MM.1S (cell line): ENCODE measurements at places on chromosomes 1 and 21.
A peak's percentile ranks its signal among the peaks of the same experiment; 100 is the strongest.

DNA sequence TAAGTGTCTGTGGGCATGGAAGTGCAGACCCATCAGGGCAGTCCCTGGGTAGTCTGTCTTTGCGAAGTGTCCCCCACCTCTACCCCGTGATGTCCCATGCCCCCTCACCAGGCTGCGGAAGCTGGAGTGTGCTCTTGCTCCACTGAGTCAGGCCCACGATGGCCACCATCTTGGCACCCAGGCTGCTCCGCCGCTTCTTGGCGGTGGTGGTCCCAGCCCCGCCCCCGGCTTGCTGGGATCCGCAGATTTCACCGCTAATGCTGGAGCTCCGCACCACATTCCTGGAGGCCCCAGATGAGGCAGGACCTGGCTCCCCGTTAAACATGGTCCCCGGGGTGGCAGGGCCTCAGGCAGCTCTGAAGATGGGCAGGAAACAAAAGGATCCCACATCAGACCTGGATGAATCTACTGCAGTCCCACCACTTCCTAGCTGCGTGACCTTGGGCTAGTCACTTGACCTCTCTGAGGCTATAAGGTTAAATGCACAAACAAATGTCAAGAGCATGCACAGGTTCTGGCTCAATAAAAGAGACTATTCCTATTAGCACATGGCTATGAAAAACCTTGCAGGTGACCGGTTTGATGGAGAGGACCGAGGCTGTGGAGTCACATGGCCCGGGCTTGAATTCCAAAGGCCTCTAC lies 23.8 kb downstream of the RIMS3 start:
- no peak for DNase-seq

DNA sequence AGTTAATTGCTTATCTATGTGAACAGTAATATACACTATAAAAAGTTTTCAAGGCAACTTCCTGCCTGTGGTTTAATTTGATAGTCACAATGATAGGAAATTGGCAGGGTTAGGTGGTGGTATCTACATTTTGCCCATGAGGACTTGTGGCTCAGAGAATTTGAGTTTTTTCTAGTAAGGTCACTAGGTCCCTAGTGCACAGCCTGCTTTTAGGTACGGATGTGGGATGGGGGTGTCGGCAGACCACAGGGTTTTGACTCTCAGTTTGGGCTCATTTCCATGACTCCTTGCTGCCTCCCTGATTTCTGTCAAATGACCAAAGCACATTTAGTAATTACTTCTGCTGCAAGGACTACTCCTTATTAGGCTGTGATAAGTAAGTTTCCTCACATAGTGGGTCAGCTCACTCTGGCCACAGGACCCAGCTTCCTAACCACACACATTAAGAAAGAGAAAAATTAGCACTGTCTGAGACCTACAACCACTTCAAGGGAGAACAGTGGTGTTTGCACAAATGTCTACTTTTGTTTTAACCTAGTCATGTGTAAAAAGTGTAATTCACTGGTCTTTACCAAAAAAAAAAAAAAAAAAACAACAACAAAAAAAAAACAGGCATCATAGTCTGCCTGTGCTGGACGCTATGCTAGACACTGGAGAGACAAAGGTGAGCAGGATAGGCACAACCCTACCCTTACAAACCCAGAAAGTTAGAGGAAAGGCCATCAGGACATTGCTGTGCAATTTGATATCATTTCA lies 43.7 kb downstream of the MRPL39 start:
- DNase-seq = no peak

- DNase-seq = no peak
Observed at GRCh38 chr1:51063121-51063520, 38.9 kb upstream of the C1orf185 start.

DNA sequence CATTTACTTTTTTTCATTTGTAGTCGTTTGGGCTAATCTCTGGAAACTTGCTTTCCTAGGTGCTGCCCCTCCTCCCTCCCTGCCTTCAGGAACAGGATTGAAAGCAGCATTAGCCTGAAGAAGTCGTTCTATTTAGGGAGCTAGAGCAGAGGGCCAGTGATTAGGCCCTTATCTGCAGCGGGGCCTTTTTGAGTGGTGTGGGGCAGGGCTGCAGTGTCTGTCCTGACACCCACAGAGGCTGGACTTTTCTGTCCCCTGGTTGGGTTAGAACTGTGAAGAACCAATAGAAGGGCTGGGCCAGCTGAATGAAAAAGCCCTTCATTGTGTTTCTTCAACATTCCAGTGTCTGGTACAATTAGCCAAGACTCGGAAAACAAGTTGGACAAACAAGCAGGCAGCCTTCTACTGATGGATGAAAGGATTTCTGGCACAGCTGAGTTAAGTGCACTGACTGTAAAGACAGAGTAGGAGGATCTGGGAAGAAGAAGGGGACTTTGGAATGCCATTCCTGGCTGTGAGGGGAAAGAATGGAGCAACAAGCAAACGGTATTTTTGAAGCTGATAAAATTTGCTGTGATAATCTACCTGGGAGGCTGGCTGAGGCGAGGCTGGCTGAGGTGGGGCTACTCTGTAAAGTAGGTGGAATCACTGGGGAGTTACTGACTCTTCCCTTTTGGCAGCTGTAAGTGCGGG lies 9.7 kb downstream of the MACF1 start:
- no peak for DNase-seq

DNA sequence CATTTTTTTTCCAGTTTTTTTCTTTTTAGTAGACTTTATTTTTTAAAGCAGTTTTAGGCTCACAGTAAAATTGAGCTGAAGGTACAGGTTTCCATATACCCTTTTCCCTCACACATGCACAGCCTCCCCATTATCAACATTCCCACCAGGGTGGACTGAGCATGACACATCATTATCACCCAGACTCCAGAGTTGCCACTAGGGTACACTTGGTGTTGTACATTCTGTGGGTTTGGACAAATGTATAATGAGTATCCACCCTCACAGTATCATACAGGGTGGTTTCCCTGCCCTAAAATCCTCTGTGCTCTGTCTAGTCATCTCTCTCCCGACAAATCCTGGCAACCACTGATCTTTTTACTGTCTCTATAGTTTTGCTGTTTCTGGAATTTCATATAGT lies 3.0 kb upstream of the AIM2 start:
- no peak for DNase-seq

DNA sequence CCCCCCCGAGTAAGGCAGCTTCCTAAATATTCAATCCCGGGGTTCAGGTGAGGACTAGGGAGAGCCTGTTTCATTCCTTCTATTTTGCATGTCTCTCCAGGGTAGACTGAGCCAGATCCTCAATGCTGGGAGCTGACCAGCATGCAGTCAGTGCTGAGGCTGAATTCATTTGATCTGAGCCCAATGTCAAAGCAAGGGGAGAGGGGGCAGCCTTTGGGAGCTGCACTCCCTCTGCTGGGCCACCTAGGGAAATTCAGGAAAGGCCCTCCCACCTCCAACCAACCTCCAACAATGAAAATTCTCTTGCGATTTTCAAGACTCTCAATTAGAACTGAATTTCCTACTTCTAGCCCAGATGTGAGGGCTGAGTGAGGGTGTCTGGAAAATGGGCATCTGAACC lies 371.2 kb downstream of the NPHP4 start:
- no peak for DNase-seq

DNA sequence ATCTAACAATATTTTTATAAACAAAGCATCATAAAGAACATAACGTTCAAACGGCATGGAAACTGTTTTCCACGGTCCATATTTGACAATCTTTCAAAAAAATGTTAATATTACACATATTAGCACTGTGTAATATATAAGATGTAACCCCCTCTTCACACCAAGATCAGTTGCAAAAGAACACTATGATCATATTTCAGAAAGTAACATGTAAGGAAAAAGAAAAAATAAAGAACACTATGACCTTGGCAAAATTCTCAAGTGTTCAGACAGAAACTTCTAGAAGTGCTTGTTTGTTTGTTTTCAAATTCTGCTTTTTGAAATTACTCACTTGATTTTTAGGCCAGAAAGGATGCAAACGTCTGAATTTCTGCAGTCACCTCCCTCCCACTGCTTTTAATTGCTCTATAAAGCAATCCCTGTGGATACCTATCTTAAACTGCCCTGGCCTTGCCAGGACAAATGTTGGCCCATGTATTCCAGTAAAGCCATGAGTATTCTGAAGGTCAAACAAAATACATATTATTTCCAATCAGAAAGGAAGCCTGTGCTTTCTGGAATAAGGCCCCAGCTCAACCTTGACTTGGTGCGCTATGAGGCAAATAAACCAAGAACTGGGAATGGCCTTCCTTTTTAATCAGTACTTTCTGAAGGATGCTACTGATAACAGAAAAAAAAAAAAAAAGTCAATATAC lies 68.6 kb downstream of the TGFBR3 start:
- DNase-seq = no peak

DNA sequence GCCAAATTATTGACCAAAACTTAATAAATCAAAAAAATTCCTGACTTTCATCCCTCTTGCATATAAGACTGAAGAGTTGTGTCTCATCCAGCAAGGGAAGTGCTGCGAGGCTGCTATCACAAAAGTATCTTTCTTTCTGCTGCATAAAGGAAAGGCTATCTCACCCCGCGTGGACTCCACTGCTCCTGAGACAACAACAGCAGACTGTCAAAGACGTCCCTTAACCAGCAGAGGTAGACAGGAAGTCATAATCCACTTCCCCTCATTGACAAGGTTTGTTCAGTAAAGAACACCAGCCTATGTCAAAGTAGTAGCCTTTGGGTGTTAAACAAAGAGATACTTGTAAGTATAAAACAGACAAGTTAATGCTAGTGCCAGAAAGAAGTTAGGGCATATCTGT lies 29.4 kb downstream of the VPS26C start:
- no peak for DNase-seq

- DNase-seq = peak; percentile 57
Observed at GRCh38 chr1:54950369-54951163, 29.9 kb upstream of the TMEM61 start.

GRCh38 chr1:31685795-31686194 lies 18.0 kb downstream of the COL16A1 start:
- DNase-seq = no peak

GRCh38 chr1:68322837-68323687 lies 90.7 kb upstream of the WLS start:
- DNase-seq = no peak

GRCh38 chr1:52702886-52703787 lies 5.0 kb upstream of the COA7 start:
- peak; percentile 97 for DNase-seq

GRCh38 chr1:192489047-192489446 lies 86.5 kb upstream of the RGS1 start:
- DNase-seq = no peak
